Breast epithelium (tissue), 4 donors: ENCODE measurements at places on chromosomes 4 and X.

- no peak for DNase-seq
Measured at GRCh38 chrX:103329991-103330390, at the start of gene TCEAL7. Gene TCEAL7 (plus strand): TSS chrX:103330239. CDS start chrX:103331404, 1,165 bp downstream.

- DNase-seq: no peak
Measured at GRCh38 chrX:10233173-10233572, 76.4 kb downstream of the CLCN4 start.

- no peak for DNase-seq
Measured at GRCh38 chr4:26178854-26179253, 142.0 kb upstream of the RBPJ start.

- DNase-seq: no peak
Measured at GRCh38 chr4:72418458-72418857, 150.6 kb downstream of the ADAMTS3 start.

DNA sequence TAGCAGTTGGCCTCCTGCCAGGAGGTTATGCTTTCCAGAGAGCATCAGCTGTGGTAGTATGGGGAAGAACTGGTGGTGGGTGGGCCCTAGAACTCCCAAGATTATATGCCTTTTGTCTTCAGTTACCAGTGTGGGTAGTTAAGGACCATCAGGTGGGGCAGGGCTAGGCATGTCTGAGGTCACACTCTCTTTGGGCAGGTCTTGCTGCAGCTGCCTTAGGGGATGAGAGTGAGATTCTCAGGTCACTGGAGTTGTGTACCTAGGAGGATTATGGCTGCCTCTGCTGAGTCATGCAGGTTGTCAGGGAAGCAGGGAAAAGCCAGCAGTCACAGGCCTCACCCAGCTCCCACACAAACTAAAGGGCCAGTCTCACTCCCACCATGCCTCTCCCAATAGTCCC lies 172.9 kb upstream of the GYPA start:
- DNase-seq: no peak

DNA sequence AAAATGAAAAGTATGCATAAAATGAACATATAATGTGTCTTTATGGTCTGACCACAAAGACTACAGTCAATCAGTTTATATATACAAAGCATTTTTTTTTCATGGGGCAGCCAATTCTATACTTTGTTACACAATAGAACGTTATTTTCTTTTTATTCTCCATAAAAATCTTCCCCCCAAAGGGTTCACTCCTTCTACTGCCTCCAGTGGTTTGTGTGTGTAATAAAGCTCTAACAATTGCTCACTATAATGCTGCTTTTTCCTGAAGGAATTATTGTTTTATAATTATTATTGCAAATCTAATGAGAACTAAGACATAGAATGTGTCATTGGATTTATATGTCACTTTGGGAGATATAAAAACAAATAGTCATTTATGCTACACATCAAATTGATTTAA lies 664.1 kb upstream of the PABPC4L start:
- DNase-seq: no peak

DNA sequence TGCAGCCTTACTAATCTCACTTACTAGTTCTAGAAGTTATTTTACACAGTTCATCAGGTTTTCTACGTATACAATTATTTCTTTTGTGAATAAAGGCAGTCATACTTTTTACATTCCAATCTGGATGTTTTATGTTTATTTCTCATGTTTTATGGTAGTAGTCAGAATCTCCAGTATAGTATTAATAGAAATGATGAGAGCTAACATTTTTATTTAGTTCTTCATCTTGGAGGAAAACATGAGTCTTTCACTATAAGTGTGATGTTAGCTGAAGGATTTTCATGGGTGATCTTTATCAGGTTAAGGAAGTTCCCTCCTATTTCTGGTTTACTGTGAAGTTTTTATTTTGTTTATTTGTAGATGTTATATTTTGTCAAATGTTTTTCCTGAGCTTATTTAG lies 256.1 kb upstream of the GIMD1 start:
- no peak for DNase-seq

- no peak for DNase-seq
Measured at GRCh38 chrX:152642931-152643564, 5.4 kb downstream of the GABRQ start.
